ENCODE measurements at places on chromosomes 7 and 10. TPM values are rescaled to one million over a fixed set of nuclear protein-coding genes. Genes with fewer than 3 reads are reported as not detected.

The ZNF107 gene
- total RNA-seq = 13.6 TPM

The NEUROD6 gene
- 0.93 TPM for total RNA-seq

The C10orf95 gene
- total RNA-seq = 0.93 TPM

The EIF3A gene
- 126 TPM for total RNA-seq

The FEZF1 gene
- total RNA-seq = 0.27 TPM

The CD36 gene
- total RNA-seq = 89.8 TPM

The TBRG4 gene
- 47.3 TPM for total RNA-seq

The ZEB1 gene
- 168 TPM for total RNA-seq

The UCMA gene
- not detected for total RNA-seq

The LIPM gene
- total RNA-seq = not detected

The TMEM236 gene
- total RNA-seq = 0.44 TPM

The HOXA2 gene
- not detected for total RNA-seq

The ASAH2 gene
- total RNA-seq = 1.5 TPM

The ASB15 gene
- total RNA-seq = not detected

The GIMAP4 gene
- 22.5 TPM for total RNA-seq

The LARP4B gene
- total RNA-seq = 54.6 TPM

The ELOVL3 gene
- 0.66 TPM for total RNA-seq

The DNAH11 gene
- 2.7 TPM for total RNA-seq

The ACTR3C gene
- total RNA-seq = 5.3 TPM

The ELAPOR2 gene
- 36.7 TPM for total RNA-seq

The C7orf57 gene
- 0.22 TPM for total RNA-seq

The PARG gene
- 91.0 TPM for total RNA-seq

The ZCWPW1 gene
- total RNA-seq = 2.9 TPM

The NUDT13 gene
- total RNA-seq = 1.5 TPM

The NPTX2 gene
- total RNA-seq = 16.8 TPM

The ZSWIM8 gene
- 97.1 TPM for total RNA-seq

The UTF1 gene
- not detected for total RNA-seq

The KIAA1217 gene
- total RNA-seq = 61.4 TPM

The ANXA8L1 gene
- total RNA-seq = 4.9 TPM

The C7orf33 gene
- total RNA-seq = 3.6 TPM

The RALA gene
- total RNA-seq = 37.4 TPM

The LIPK gene
- total RNA-seq = not detected

The TMEM273 gene
- 11.9 TPM for total RNA-seq

The TMEM196 gene
- 9.7 TPM for total RNA-seq

The SUN3 gene
- not detected for total RNA-seq

The LRGUK gene
- 8.3 TPM for total RNA-seq

The WDR11 gene
- 110 TPM for total RNA-seq

The LRRTM3 gene
- 5.2 TPM for total RNA-seq

Measured in camera-type eye (tissue), 1 donor.